ENCODE measurements at places on chromosomes 7 and 10.

GRCh38 chr7:142668495-142668894, 80.8 kb upstream of the PRSS1 start:
- no peak for DNase-seq

DNA sequence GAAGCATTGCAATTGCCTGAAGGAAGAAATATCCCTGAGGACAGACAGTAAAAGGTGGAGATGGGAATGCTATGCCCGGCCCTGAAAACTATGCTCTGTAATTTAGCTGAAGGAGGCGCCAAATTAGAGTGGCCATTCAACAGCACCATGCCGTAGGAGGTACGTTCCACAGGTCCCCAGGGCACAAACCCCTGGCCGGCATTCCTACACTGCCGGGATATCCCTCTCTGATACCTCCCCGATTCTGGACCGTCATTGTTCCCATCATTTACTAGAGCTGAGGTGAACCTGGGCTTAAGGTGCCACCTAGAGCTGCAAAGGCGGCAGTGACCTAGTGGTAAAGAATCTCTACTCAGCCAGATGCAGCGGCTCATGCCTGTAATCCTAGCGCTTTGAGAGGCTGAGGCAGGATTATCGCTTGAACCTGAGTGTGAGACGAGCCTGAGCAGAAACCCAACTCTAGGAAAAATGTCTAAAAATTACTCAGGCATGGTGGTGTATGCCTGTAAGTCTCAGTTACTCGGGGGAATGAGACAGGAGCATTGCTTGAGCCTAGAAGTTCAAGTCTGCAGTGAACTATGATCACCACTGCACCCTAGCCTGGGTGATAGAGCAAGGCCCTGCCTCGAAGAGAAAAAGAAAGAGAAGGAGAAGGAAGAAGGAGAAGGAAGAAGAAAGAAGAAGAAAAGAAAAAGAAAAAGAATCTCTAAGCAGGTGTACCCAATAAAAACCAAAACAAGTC, 53.0 kb upstream of the TNKS2 start:
- no peak for DNase-seq

- no peak for DNase-seq
Observed at GRCh38 chr10:77699080-77699645, 61.6 kb upstream of the KCNMA1 start.

- no peak for DNase-seq
Observed at GRCh38 chr7:151340794-151341356, 737 bp upstream of the NUB1 start.

DNA sequence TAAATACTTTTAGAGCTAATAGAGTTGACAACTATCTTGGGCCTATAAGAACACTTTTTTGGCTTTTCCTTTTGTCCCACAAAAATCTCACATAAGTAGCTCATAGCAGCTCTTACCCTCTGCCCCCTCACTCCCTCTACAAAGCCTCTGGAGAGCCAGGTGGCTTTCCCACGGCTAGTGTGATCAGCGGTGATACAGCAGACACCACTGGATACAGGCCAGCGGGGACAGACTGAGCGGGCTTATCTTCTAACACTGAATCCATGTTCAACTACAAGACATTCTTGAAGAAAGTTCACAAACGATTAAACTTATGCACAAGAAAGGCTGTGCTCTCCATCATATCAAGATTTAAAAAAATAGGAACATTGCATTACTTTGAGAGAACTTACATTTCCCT, 377.2 kb downstream of the PARD3 start:
- no peak for DNase-seq

GRCh38 chr10:104146882-104147281, 24.9 kb downstream of the SFR1 start:
- no peak for DNase-seq

GRCh38 chr10:82498976-82499375, 624.0 kb downstream of the NRG3 start:
- DNase-seq = no peak

- DNase-seq = no peak
Observed at GRCh38 chr10:77553966-77554365, 83.6 kb downstream of the KCNMA1 start.

Measured in NCI-H2081 (cell line).